Cortex of kidney (tissue), 1 donor: ENCODE measurements at places on chromosomes 2 and 18.

DNA sequence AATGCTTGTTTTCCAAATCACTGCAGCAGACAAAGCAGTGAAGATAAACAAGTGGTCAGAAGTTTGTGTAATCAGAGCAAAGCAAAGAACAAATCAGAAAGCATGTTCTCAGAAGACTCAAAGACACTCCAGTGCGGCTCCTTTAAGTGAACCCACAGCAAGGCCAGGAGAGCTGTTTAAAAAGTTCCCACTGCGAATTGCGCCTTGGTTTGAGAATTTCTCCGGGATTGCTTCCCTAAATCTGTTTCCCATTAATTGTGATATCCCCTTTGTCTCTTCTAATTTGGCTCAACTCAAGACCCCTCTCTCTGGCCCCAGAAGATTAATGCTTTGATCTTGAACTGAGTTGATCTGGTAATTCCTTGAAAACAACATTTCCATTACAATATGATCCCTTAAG is 122.4 kb upstream of the BCL2L11 start:
- DNase-seq = no peak

DNA sequence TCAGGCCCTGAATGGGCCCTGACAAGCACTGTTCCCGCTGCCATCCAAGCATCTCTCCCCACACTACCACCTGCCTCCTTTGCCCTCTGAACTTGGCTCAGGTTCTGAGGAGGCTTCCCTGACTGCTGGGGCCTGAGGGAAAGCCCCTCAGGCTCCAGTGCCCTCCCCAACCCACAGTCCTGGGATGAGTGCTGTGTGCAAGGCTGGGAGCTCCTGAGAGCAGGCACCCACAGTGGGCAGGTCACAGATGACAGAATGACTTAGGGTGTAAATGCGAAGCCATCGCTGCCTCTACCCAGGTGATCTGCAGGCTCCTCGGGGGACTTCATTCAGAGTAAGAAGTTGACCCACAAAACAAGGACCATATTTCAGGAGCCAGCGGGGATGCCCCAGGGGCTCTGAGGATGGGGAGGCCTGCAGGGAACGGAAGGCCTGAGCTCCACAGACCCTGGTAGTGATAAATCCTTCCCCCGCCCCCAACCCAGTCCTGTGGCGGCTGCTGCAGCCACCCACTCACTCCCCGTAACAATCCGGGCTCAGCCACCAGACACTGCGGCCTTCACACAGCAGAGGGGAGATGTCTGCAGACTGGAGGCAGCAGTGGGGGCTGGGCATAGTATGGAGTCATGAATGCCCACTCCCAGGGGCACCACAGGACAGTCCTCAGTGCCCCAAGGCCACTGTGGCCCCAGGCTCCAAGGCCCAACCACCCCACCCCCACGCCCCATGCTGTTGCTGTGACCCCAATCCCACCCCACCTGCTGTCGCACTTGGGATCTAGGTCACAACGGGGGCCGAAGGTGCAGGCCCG is 8.9 kb downstream of the BIN1 start:
- no peak for DNase-seq

GRCh38 chr2:44087714-44088092 is 81.0 kb upstream of the PPM1B start:
- DNase-seq = no peak

DNA sequence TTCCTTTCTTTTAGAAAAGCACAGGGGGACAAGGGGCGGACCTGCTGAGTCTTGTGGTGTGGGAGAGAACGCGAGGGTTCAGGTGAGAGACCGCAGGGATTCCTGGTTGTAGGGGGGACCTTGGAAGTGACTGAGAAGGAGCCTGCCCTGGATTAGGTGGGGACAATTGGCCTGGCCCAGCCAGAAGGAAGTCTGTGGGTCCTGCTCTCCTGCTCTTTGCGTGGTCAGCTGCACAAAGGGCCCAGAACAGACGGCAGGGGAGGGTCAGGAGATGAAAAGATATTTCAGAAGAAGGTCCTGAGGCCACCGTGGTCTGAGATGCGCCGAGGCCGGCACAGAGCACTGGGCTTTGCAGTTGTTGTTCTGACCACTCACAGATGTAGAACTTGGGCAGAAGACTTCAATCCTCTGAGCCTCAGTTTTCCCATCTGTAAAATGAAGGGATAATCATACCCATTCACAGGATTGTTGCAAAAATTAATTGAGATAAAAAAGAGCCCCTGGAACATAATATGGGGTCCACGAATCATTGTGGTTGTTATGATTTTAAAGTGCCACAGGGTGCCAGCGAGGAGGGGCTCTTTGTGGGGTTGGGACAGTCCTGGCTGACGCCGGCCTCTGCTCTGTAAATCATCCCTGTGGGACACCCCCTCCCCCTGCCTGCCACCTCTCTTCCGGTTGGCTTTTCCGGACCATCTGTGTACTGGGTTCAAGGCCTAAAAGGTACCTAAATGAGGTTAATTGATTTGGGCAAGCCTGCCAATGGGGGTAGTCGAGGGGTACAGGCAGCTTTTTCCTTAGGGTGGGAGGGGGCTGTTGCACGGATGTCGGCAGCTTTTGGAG is 1.8 kb downstream of the LPIN1 start:
- no peak for DNase-seq

DNA sequence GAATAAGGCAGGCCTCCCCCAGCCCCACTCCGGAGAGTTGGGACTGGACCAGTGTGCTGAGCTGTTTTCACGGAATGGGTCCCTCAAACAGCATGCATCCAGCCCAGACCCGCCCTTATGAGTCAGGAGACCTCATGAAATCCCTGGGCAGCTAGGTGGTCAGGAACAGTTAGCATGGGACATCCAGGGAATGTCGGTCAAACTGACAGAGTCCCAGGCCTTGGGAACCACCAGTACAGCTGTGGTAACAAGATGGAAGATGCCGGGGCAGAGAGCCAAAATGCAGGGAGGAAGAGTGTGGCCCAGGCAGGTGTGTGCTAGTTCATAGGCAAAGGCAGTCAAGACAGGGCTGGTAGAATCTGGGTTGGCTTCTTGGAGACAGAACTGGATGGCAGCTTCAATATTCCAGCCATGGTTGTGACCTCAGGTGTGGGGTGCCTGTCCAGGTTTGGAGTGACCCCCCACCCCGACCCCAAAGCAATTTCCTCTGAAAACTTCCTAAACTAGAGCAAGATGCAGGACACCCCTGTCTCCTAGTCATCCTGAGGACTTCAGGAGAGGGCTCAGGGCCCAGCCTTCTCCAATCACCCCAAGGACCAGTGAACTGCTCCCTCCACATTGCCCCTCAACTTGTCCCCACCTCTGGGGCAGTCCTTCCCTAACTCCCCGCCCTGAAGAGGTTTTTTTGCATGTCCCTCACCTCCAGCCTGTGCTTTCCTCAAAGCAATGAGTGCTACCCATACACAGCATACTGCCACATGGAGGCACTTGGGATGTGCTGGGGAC is 46.5 kb downstream of the KCNIP3 start:
- DNase-seq = no peak

- no peak for DNase-seq
These were observed 794 bp upstream of the CHCHD5 start for GRCh38 chr2:112583497-112584133.
